IPS DF 19.7 (cell line): ENCODE measurements at places on chromosomes 2 and 18.

- DNase-seq: no peak
Measured at GRCh38 chr2:68294187-68294586, 25.6 kb downstream of the CNRIP1 start.

GRCh38 chr18:58691256-58691655 is 20.0 kb downstream of the MALT1 start:
- DNase-seq: no peak

DNA sequence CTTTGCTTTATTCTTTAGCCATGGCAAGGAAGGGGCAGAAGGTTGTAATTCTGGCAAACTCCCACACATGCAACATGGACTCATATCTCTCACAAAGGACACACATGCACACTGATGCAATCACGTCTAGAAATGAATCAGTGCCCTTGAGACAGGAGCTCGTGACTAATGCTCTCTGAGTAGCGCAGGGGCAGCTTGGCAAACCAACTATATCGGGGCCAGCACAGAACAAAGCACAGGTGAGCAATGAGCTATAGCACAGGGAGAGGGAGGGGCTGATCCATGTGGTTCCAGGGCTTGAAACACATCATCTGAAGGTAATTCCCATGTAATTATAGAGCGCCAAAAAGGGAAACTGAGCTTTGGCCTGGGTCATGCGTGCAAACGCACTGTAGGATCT is 165.2 kb upstream of the KLF7 start:
- no peak for DNase-seq

GRCh38 chr18:11566236-11566965 is 43.0 kb upstream of the SLC35G4 start:
- DNase-seq: no peak

DNA sequence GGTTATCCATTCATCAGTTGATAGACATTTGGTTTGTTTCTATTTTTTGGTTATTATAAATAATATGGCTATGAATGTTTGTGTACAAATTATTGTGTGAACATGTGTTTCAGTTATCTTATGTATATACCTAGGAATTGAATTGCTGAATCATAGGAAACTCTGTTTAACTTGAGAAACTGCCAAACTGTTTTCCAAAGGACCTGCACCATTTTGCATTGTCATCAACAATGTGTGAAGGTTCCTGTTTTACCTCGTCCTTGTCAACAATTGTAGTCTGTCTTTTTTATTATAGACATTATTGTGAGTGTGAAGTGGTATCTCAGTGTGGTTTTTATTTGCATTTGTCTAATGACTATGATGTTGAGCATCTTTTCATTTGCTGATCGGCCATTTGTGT is 17.1 kb downstream of the PDK1 start:
- DNase-seq: no peak

DNA sequence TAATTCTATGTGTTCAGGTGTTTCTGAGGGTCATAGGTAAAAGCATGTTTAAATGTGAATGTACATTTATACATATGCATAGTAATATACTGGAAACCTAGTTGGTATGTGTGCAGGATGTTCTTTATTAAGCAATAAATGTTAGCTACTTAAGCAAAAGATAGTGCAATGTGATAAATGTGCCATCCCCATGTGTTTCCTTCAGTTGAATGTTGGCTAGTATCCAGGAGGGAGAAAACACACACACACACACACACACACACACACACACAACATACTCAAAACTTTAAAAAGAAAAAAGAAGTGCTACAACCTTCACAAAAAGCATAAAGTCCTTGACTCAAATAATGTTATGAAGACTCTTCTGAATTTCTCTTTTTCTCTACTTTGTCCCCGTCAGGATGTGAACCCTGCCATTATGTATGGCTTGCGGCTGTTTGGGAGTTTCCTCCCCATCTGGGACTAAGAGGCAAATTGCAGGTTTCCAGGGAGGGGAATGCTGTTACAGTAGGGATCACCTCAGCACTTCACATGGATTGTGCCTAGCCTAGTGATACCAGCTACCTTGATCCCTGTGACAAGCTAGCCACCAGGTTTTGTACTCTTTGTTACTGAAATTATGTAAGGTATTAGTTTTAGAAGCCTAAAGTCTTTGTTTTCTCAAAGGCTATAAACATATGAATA is 82.6 kb downstream of the IKZF2 start:
- DNase-seq: peak; percentile 9

DNA sequence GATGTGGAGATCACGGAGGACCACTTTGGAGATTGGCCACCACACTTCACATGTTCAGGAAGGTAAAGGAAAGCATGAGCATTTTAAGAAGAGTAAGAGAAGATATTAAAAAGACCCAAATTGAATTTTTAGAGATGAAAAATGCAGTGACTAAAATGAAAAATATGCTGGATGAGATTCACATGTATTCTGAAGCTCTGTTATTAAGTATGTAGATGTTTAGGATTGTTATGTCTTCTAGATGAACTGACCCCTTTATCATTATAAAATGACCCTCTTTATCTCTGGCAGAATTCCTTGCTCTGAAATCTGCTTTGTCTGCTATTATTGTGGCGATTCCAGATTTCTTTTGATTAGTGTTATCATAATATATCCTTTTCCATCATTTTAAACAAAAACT is 36.0 kb upstream of the DYNC2LI1 start:
- DNase-seq: no peak

GRCh38 chr2:207180741-207181140 is 15.0 kb upstream of the KLF7 start:
- no peak for DNase-seq

DNA sequence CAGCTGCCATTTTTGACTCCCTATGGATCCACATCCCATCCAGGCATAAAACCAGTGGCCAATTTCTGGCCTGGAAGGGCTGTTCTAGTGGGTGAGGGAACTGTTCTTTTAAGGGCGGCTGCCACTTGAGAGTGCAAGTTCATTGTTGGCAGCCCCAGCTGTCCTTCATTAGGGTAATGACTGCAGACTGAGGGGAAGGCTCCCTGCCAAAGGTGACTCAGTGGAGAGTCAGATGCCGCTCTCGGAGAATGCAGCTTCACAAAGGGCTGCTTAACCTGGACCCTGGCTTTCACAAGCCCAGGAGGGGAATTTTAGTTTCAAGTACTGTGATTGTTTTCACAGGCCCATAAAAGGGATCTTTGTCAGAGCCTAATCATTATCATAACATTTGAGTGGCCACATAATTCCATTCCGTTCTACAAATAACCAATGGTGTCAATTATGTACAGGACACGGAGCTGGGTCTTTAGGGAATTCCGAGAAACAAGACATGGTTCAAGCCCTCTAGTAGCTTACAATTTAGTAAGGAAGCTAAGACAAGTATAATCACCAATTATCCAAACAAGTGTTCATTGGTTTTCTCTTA is 235.7 kb downstream of the CDCA7 start:
- no peak for DNase-seq

DNA sequence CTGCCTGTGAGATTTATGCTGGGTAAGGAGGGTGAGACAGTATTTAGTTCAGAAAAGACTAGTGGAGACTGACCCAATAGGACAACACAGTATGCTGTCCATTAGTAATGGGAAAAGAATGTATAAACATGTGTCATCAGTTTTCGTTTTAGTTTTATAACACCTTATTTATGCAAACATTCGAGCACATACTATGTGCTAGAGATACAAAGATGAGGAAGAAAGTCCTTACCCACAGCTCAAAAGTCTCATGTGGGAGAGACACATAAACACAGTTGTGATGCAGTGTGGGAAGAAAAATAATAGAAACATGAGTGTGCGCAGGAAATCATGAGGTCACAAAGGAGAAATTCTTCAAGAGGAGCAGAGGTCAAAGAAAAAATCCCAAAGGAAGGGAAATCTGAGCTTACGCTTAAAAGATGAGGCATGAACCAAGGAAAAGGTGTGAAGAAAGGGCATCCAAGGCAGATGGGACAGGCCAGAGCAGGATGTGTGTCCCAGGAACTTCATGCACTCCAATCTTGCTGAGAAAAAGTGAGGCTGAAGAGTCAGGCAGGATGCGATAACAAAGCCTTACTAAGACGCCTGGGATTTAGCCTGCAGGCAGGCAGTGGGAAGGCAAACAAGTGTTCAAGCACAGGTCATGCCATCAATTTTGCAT is 8.1 kb downstream of the METTL21A start:
- no peak for DNase-seq

- no peak for DNase-seq
Measured at GRCh38 chr2:127826047-127826446, 15.1 kb upstream of the WDR33 start.

GRCh38 chr2:120678251-120678650 is 57.4 kb upstream of the GLI2 start:
- DNase-seq: no peak

GRCh38 chr2:44130441-44130840 is 38.2 kb upstream of the PPM1B start:
- DNase-seq: no peak

DNA sequence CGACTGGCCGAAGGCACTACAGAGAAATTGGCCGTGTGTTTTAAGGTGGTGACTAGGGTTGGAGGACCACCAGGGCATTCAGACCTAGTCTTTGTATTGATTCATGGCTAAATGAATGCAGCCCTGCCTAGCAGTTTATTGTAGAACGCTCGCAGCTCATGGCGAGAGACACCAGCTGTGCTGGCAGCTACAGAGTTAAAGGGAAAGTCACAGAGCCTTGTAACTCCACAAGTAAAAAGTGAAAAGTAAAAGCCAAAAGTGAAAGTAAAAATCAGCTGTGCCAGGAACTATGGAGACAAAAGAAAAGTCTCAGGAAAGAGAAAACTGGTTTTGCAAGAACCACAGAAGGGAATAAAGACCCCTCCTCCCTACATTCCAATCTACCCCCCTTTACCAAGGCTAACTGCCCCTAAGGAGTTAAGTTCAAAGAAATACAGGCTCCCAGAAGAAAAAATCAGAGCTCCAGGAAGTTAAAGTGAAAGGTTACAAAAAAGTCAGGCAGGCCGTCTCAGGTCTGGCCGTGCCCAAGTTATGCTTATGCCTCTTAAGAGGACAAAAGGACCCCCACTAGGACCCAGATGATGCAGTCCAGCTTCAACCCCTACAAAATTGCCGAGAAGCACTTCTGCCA is 46.4 kb upstream of the SELENOI start:
- DNase-seq: peak; percentile 73

DNA sequence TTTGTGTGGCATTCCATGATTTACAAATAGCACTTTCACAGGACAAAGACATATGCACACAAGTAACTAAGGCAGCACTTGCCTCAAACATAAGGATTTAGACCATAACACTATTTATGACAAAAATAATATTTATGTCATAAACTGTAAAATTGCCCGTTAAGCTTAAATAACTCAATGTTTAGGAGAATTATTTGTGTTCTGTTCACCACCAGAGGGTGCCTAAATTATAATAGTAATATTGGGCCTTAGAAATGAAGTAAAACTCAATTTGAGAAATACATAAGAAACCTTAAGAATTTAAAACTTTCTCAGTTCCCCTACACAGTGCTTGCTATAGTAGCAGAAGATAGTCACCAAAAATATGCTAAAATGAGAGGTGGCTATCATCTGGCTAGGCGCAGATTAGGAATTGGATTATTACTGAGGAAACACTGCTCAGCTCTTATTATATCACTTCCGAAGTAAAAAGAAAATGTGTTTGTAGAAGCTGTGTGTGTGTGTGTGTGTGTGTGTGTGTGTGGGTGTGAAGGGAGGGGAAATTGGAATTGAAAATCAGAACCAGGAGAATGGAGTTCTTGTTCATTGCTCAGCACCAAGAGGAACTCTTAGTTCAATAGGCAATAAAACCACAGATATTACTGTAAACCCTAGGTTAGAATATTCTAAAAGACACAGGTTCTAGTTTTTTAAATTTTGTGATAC is 4.9 kb upstream of the CHN1 start:
- DNase-seq: no peak

DNA sequence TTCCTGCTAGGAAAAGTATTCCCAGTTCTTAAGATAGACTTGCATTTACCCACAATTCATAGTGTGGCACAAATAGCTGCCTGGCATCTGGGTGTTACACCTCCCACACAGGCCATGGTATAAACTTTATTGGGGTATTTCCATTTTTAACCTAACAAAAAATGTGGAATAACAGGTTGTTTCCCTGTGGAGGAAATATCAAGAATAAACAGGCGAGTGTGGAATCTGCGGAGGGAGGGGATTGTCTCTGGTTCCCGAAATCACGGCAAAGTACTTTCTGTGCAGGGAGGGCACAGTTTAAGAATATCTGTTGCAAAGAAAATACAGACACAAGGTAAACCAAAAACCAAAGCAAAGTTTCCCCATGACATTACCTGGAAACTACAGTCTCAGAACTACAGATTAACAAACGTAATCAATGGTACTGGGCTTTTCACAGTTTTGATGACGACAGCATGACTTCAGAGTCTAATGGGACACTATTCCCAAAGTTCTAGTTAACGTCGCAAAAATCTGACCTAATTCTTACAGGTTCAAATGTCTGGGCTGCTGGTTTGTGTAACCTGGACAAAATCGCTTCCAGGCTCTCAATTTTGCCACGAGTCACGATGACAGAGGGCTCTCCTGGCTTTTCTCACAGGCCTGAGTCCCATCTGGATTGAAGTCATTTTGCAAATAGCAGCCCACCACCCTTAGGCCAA is 1.4 kb downstream of the STARD7 start:
- no peak for DNase-seq

GRCh38 chr2:166148500-166149400 is 20.9 kb upstream of the SCN1A start:
- DNase-seq: no peak

GRCh38 chr2:207655000-207655399 is 29.8 kb upstream of the METTL21A start:
- no peak for DNase-seq

DNA sequence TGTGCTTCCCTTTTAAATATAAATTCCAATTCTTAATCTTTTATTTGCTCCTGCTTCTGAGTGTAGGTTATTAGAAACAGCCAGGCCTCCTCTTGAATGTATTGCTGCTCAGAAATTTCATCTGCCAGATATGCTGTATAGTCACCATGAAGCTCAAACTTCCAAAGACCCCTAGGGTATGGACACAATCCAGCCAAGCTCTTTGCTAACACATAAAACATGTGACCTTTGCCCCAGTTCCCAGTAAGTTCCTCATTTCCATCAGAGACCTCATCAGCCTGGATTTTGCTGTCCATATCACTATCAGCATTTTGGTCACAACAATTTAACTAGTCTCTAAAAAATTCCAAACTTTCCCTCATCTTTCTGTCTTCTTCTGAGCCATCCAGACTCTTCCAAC is 75.2 kb downstream of the MAP2 start:
- no peak for DNase-seq

GRCh38 chr2:238670111-238670585 is 177.7 kb upstream of the TWIST2 start:
- no peak for DNase-seq

GRCh38 chr2:200635251-200635650 is 49.4 kb downstream of the AOX1 start:
- no peak for DNase-seq

GRCh38 chr2:23924589-23925359 is 2.1 kb downstream of the ATAD2B start:
- no peak for DNase-seq

- no peak for DNase-seq
Measured at GRCh38 chr2:234979204-234980167, 27.7 kb downstream of the SH3BP4 start.

- peak; percentile 74 for DNase-seq
Measured at GRCh38 chr2:25252291-25253152, 84.1 kb upstream of the POMC start.

GRCh38 chr2:170929686-170930050 is 615 bp downstream of the GORASP2 start:
- DNase-seq: no peak
